ENCODE measurements at places on chromosomes 7 and 10.

DNA sequence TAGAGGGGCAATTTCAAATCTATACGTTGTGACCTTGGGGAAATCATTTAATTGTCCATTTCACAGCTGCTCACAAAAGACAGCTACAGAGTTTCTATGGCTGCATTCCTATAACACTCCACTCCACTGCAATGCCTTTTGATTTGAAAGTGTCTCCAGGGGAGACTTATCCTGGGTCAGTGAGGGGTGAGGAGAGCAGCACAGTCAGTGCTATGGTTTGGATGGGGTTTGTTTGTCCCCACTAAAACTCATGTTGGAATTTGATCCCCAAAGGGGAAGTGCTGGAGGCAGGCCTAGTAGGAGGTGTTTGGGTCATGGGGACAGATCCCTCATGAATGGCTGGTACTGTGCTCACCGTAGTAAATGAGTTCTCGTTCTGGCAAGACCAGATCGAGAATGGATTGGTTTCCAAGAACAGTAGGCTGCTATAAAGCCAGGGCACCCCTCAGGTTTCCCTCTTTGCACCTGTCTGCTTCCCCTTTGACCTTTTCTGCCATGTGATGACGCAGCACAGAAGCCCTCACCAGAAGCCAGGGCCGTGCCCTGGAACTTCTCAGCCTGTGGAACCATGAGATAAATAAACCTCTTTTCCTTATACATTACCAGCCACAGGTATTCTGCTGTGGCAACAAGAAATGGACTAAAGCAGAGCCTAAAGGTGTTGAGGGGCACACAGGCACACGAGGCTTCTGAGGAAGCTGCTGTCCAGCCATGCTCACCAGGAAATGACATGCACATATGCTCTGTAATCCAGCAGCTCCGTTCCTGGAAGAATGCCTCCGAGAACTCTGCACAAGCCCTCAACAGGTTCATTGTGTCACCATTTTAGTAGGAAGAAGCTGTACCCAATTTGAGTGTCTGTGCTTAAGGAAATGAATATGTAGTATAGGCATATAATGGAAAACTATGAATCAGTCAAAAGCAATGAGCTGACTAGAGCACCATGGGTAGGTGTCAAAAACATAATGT lies 5.0 kb upstream of the PAPOLB start:
- DNase-seq, result no peak

DNA sequence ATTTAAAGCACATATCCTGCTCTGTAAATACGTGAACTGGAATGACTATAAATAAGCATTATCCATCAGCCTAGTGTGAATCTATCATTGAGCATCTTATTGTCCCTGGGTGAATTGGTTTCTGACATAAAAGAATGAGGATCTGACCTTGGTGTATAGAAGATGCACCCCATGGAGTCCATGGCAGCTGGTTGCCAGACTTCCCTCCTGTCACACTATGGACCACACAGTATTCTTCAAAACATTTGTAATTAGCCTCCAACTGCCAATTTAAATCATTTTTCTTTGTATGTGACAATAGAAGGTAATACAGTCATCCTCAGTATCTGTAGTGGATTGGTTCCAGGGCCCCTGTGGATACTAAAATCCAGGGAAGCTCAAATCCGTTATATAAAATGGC lies 238.1 kb upstream of the ZWINT start:
- no peak for DNase-seq

DNA sequence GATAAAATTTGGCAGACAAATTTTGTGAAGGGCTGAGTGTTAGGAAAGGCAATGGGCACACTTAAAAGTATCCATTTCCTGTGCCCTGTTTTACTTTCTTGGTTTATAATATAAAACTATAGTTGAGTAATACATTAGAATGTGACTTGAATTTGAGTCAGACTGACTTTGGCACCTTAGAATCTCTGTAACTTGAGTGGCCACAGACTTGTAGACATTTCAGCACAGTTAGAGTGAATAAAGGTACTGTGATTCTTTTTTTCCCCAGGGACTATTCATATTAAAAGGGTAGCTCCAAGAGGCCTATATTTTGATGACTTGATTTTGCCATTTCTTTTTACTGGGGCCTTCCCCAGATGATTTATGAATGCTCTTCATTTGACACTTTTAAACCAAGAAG lies 22.4 kb downstream of the GBF1 start:
- DNase-seq, result no peak

- no peak for DNase-seq
These were observed 8.7 kb upstream of the IL6 start for GRCh38 chr7:22718200-22718711.
